ENCODE measurements at places on chromosomes 2 and 18. TPM values are rescaled to one million over a fixed set of nuclear protein-coding genes. Genes with fewer than 3 reads are reported as not detected.

Gene CHRNA1
- 0.44 TPM for total RNA-seq

DNA sequence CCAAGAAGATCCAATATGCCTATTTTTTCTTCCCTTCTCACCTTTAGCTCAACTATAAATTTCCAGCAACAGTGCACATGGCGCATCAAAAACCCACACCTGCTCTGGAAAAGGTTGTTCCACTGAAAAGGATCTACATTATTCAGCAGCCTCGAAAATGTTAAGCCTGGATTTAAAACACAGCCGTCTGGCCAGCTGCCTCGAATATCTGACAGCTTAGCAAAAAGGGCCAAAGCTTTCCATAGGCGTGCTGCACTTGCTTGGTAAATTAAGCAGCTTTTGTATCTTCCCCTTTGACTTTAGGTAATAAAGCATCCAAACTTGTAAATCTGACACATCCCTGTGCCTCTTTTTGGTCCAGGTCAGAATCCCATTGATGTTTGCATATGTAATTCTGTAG lies 20.5 kb downstream of the DAPL1 start:
- no peak for DNase-seq

- no peak for DNase-seq
Measured at GRCh38 chr2:227826563-227826962, 12.9 kb downstream of the CCL20 start.

DNA sequence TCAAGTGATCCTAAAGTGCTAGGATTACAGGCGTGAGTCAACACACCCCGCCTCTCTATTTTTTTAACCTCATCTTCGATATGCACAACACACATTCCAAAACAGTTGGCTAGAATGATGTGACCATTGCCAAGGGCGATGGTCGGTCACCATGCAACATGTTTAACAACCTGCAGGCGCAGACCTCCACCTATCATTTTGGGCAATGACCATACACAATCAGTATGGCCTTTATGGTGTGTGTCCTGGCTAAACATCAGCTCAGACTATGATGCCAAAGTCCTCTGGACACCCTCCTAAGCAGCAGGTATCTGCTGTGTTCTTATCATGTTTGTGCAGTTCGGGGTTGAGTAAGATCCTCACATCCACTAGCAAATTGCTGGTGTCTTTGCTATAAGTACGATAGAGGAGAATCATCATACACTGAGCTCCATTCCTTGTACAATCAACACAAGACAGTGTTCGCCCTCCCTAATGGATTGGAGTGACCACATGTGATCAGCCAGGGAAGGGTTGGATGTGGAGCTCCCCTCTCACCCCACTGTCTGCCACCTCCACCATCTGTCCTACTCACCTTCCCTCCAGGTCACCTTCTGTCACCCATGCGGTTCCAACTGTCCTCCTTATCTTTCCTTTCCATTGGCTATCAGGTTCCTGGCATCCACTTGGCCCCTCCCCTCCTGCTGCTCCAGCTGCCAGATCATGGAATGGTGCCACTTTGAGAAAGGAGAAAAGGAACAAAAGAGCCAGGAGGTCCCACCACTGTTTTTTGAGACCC lies 7.9 kb upstream of the RNF152 start:
- DNase-seq = no peak

DNA sequence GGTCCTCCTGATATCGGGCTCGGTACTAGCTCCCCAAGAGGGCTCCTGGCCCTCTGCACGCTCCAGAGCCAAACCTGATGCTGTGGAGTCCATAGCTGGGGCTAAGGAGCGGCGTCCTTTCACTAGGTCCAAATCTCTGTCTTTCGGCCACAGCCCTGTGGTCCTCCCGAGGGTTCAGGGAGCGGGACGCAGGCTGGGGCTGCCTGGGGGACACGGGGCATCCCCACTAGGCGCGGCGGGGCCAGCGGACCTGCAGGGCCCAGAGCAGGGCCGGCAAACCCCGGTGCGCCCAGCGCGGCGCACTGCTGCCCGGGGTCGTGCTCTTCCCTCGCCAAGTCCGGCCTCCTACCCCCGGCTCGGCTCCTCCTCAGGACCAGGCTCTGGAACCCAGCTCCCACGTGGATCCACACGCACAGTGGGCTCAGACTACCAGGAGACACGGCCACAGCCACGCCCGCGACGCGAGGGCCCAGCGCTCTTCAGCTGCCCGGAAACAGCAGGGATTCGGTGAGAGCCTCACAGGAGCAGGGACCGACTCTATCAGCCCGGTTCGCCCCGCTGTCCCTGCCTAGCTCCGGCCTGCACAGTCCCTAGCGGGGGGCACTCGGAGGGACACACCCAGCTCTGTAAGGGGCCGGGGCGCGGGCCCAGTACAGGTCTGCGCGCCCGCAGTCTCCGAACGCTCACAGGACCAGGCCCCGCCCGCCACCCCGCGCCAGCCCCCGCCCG lies 593 bp downstream of the ZNF514 start:
- DNase-seq = no peak

Gene CREG2
- total RNA-seq = not detected

- DNase-seq = no peak
Measured at GRCh38 chr2:11241412-11242203, 86.3 kb downstream of the SLC66A3 start.

DNA sequence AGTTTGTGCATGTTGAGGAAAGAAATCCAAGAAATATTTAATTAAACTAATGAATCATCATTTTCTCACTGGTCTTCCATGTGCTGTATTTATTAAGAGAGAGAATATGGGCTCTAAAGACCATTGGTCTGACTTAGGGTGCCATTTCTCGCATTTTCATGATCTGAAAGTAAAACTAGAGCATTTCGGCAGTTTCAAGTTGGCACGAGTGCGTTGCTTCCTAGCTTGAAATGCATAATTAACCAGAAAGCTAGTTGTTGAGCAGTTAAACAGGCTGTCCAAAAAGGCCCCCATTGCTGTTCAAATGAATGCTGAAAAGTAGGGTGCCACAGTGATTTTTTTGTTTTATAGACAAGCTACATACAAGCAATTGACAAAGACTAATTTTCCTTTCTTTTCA lies 47.4 kb downstream of the SLC8A1 start:
- DNase-seq = no peak

DNA sequence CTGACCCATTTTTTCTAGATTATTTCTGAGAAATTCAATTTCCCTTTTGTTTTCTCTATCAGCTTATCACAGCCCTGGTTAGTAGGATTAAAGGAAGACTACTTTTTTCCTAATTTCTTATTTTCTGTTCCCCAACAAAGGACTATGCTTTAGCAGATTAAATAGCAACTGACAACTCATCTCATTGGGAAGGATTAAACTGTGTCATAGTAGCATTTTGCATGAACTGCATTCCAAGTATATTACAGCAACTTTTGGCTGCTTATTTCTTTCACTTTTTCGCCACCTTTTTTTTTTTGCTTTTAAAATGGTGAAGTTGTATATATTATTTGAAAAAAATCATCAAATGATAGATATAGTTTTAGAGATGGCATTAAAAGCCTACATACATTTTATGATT lies 570.3 kb downstream of the FBXO15 start:
- no peak for DNase-seq

Gene SPP2
- total RNA-seq = not detected

Gene ST3GAL5
- total RNA-seq = 115 TPM

DNA sequence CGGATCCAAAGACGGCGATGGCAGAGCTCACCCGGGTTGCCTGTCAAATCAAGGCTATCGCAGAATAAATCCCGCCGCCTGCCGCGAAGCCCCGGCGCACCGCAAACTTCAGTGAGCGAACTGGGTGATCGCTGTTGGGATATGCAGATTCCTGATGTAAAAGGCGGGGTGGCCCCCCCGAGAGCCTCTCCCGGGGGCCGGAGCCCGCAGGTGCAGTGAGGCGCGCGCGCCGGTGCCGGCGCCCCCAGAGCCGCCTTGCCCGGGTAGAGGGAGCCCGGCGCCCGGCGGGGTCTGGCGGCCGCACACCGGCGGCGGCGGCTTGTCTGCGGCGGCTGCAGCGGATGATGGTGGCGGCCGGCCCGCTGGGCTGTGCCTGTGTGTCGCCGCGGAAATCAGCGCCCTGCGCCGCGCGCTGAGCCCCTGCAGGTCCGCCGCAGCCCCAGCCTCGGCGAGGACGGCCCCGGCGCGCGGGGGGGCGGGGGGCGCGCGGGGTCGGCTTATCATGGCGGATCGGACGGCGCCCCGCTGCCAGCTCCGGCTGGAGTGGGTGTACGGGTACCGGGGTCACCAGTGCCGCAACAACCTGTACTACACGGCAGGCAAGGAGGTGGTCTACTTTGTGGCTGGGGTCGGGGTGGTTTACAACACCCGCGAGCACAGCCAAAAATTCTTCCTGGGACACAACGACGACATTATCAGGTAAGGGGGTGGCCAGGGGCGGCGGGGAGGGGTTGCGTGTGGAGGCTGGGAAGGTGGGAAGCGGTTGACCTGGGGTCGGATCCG lies 1.3 kb downstream of the EML6 start:
- peak; percentile 52 for DNase-seq

Gene EIPR1
- 9.7 TPM for total RNA-seq

- no peak for DNase-seq
Measured at GRCh38 chr2:156192468-156192867, 140.1 kb downstream of the NR4A2 start.

DNA sequence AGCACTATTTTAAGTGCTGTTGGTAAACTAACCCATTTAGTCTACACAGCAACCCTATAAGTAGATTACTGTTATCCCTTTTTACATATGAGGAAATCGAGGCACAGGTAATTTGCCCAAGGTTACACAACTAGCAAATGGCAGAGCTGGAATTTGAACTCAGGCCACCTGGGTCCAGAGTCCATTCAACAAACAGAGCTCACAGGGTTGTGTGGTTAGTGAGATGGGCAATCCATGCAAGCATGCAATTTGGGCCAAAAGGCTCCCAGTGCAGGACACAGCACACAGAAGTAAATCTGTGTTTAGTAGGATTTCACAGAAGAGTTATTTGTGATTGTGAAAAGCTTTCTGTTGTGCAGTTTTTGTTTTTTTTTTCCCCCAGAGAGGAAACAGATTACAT lies 187.8 kb upstream of the MSH6 start:
- DNase-seq = no peak

- peak; percentile 54 for DNase-seq
Measured at GRCh38 chr2:714005-714741, 37.0 kb upstream of the TMEM18 start.

Gene LRP1B
- not detected for total RNA-seq

- no peak for DNase-seq
Measured at GRCh38 chr18:68220458-68220857, 494.4 kb downstream of the TMX3 start.

Gene HNMT
- not detected for total RNA-seq

DNA sequence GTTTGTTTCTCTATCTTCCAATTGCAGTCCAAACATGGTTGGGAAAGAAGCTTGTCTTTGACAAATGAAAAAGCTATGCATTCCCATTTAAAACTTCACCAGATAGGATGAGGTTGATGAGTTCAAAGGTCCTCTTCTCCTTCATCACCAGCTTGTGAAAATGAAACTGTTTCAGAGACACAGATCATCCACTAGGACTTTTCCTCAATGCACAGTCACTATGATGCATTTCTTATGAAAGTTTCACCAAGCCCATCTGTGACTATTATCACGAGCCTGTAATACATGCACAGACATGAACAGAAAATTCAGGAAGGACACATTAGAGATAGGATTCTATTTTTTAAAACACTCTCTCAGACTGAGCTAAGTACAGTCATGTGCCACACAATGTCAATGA lies 644.4 kb downstream of the PLCL1 start:
- DNase-seq = no peak

DNA sequence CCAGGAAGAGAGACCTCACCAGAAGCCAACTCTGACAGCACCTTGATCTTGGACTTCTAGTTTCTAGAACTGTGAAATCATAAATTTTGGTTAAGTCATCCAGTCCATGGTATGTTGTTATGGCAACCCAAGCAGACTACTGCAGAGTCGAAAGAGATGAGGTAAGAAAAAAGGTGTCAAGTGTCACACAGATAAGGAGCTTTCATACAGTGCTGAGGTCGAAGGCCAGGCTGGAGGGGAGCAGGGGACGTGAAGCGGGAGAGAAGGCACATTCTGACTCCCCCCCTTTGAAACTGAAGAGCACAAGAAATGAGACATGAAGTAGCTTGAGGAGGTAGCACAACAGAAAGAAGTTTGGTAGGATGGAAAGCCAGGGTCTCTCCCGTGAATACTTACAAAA lies 110.4 kb downstream of the ALK start:
- no peak for DNase-seq

DNA sequence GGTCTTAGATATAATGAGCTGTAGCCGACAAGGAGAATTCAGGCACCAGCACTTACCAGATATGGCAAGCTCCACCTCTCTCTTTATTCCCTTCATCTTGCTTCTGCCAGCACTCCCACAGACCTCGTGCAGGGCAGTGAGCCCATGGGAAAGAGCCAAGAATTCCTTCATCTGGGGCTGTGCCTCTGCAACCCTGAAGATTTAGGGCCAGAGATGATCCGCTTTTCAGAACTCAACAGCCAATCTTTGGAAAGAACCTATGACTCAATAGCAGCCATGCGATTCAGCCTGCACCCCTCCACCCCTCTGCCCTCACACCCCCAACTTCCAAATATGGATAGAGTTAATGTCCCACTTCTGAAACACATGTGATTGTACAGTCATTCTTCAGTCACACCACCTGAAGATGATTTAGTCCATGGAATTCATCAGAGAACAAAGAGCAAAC lies 533.7 kb upstream of the TNP1 start:
- DNase-seq = no peak

- DNase-seq = no peak
Measured at GRCh38 chr2:18067588-18068384, 189.3 kb downstream of the KCNS3 start.

DNA sequence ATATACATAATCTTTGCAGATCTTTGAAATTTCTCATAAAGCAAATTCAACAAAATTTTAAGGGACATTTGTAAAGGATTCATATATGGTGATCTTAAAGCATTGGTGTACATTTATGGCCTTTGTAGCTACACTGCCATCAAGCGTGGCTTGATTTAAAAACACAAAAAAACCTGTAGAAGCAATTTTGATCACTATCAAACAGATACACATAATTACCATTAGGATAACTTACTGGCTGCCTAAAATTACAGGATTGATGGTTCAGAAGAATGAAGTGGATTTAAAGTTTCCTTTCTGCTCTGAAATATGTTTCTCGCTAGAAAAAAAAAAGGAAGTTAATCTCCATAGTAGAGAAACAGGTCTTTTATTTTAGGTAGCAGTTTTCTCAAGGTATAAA lies 31.4 kb downstream of the MAPRE2 start:
- no peak for DNase-seq

GRCh38 chr2:47218899-47219525 lies 63.9 kb upstream of the STPG4 start:
- no peak for DNase-seq

DNA sequence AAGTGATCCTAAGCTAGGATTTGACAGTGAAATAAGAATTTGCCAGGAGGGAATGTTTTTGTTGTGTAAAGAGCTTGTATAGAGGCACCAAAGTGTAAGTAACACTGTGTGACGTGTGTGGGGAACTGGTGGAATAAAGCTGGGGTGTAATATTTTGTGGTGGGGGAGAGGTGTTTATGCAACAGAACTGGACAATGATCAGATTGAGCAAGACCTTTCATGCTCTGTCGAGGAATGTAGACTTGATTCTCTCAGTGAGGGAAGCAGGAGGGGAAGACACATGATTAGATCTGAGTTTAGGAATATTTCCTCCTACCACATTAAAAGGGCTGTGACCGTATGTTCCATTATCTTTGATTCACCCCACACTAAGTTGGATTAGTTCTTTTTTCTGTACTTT lies 43.6 kb downstream of the EFEMP1 start:
- no peak for DNase-seq

All from CD8-positive, alpha-beta T cell (primary cell).